Camera-type eye (tissue), 1 donor: ENCODE measurements at places on chromosomes 5 and 9. TPM values are rescaled to one million over a fixed set of nuclear protein-coding genes. Genes with fewer than 3 reads are reported as not detected.

Gene FYB1
- total RNA-seq: 6.3 TPM

Gene C5orf52
- not detected for total RNA-seq

Gene DMAC1
- total RNA-seq: 16.5 TPM

Gene GPSM1
- total RNA-seq: 98.5 TPM
